ENCODE measurements at places on chromosomes 3 and 15. TPM values are rescaled to one million over a fixed set of nuclear protein-coding genes. Genes with fewer than 3 reads are reported as not detected.

RPL32 gene
- 2,077 TPM for polyA plus RNA-seq

DUOX1 gene
- polyA plus RNA-seq = not detected

GPR160 gene
- 0.31 TPM for polyA plus RNA-seq

DCUN1D1 gene
- polyA plus RNA-seq = 6.0 TPM

APOD gene
- polyA plus RNA-seq = 0.05 TPM

CFAP100 gene
- polyA plus RNA-seq = not detected

SNUPN gene
- 31.7 TPM for polyA plus RNA-seq

CCDC39 gene
- polyA plus RNA-seq = not detected

PRKAR2A gene
- 5.2 TPM for polyA plus RNA-seq

SYNPR gene
- polyA plus RNA-seq = not detected

SNURF gene
- polyA plus RNA-seq = 17.8 TPM

HACD3 gene
- 45.7 TPM for polyA plus RNA-seq

ITPKA gene
- polyA plus RNA-seq = 2.2 TPM

ARL14 gene
- polyA plus RNA-seq = not detected

CXCR6 gene
- not detected for polyA plus RNA-seq

CAMKV gene
- polyA plus RNA-seq = 1.7 TPM

ST3GAL6 gene
- polyA plus RNA-seq = 16.3 TPM

ACKR2 gene
- 0.10 TPM for polyA plus RNA-seq

CLDN18 gene
- polyA plus RNA-seq = not detected

GADL1 gene
- polyA plus RNA-seq = not detected

ADAMTSL3 gene
- 0.02 TPM for polyA plus RNA-seq

GOLGA6L22 gene
- not detected for polyA plus RNA-seq

FETUB gene
- polyA plus RNA-seq = 0.05 TPM

IRAK2 gene
- polyA plus RNA-seq = 8.6 TPM

COL8A1 gene
- 16.7 TPM for polyA plus RNA-seq

HDC gene
- polyA plus RNA-seq = not detected

NEDD4 gene
- polyA plus RNA-seq = 12.9 TPM

PP2D1 gene
- not detected for polyA plus RNA-seq

MYZAP gene
- 0.07 TPM for polyA plus RNA-seq

CCR9 gene
- not detected for polyA plus RNA-seq

DISP2 gene
- polyA plus RNA-seq = 0.08 TPM

ENTPD3 gene
- 0.05 TPM for polyA plus RNA-seq

ZPLD1 gene
- polyA plus RNA-seq = not detected

INTS14 gene
- polyA plus RNA-seq = 44.9 TPM

SIDT1 gene
- 0.02 TPM for polyA plus RNA-seq

SLC51B gene
- not detected for polyA plus RNA-seq

CLPX gene
- 17.3 TPM for polyA plus RNA-seq

PPP2R3A gene
- 4.9 TPM for polyA plus RNA-seq

SPSB4 gene
- polyA plus RNA-seq = 0.21 TPM

POLQ gene
- 1.4 TPM for polyA plus RNA-seq

IL1RAP gene
- polyA plus RNA-seq = 10.8 TPM

STRIT1 gene
- not detected for polyA plus RNA-seq

Measured in SK-N-SH (cell line).